ENCODE measurements at places on chromosomes 1 and 21.
A peak's percentile ranks its signal among the peaks of the same experiment; 100 is the strongest.

GRCh38 chr1:225441314-225442122, 13.7 kb upstream of the LBR start:
- DNase-seq, result no peak

GRCh38 chr1:109535971-109536491, 3.6 kb upstream of the GPR61 start:
- DNase-seq, result peak; percentile 65

GRCh38 chr1:119226321-119226720, 85.9 kb upstream of the WARS2 start:
- DNase-seq, result no peak

GRCh38 chr1:203287109-203287893, 18.0 kb upstream of the BTG2 start:
- peak; percentile 84 for DNase-seq

DNA sequence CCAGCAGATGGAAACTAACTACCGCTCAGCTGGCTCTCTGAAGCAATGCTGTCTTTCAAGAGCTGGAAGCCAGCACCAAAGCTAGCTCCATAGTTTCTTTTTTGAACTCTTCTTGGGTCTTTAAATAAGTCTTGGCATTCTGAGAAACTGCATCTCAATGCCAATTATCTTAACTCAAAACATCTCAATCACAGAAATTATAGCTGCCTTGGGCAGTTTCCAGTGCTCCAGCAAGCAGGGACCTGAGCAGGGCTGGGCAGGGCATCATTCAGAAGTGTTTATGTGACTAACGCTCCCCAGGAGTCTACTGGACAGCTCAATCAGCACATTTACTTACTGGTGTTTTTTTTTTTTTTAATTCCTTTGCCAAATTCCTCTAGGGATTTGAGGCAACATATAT, 18.3 kb upstream of the PADI4 start:
- DNase-seq, result no peak

DNA sequence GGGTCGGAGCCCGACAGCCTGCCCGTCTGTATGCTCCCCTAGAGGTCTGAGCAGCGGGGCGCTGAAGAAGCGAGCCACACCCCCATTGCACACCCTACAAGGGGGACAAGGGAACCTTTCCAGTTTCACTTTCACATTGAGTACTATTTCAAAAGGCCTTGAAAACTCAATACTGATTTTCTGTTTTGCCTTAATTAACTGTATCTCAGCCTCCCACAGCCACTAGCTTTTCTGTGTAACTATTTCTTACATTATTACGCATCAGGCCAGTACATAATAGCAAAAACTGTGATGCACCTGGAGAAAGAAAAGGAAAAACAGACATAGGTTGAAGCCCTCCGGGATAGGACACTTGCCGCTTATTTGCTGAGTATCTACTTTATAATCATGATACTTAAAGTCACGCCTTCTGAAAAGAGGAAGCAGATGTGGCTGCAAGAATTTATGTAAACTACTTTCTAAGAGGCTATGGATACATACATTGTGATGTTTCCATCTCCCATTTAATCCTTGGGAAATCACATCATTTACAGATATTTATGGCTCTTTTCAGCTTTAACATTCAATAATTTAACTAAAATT, 1719.5 kb downstream of the MRPL39 start:
- DNase-seq, result no peak
